ENCODE measurements at places on chromosomes 7 and 10.

GRCh38 chr7:151008511-151009323 lies 15.6 kb downstream of the ATG9B start:
- DNase-seq, result peak; percentile 80

DNA sequence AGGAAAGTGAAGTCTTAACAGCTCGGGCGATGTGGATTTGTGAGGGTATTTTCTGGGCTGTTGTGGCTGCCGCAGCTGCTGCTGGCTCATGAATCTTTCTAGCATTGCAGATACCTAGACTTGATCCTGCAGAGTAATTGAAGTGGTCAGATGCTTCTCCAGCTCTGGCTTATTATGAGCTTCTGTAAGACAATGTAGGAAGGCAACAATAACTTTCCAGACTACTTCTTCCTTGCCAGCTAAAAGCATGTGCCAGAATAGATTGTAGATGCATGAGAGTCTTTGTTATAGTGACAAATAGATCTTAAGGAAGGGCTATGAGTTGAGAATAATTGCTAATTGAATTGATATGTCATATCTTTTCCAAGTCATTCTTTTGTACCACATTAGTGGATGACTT lies 461.4 kb upstream of the POT1 start:
- DNase-seq, result no peak

- no peak for DNase-seq
Measured at GRCh38 chr10:87503401-87503800, 1.3 kb upstream of the MINPP1 start.

GRCh38 chr7:28183627-28184026 lies 3.0 kb upstream of the JAZF1 start:
- no peak for DNase-seq

DNA sequence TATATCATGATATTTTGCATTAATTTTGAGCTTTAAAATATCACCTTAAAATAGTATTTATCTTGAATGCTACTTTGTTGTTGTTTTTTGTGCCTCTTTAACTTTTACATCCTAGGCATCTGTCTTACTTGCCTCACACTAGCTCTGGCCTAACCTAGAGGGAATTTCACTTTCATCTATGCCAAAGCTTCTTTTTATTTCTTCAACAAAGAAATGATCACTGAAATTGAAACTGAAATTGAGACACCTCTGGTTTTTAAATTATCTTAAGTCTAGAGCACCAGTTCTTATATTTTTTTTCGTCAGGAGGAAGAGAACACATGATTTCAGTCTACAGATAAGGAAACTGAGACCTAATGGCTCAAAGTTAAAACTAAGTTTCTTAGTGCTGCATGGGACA lies 3.5 kb upstream of the SCIN start:
- DNase-seq, result no peak

DNA sequence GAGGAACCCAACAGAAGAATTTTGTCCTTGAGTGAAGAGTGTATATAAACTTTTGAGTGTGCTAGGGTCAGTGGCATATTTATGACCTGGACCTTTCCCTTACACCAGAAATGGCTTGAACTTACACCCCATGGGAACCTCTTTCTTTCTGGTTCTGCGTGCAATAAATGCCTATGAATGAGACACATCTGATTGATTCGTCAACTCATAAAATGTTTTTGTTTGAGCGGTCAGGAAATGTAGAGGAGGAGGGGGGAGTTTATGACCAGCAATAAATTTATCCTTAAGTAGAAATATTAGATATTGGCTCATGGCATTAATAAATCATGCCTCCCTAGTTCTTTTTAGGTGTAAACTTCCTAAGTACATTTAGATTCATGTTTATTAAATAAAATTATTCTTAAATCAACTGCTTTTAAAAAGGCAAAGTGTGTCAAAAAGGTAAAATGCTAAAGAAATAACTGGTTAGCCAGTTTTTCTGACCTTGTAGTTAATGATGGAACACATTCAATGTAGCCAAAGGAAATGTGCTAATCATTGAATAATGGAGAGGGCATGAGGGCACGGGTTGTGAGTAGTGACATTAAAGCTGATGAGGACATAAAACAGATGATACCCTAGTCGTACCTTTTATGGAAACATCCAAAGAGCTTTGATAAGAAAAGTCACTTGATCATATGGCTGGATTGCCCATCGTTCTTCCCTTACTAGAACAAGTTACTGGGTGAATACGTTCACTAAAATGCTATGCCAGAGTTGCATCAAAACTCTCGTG lies 13.6 kb upstream of the NUP42 start:
- DNase-seq, result no peak

- peak; percentile 47 for DNase-seq
Measured at GRCh38 chr10:87656431-87657072, 3.1 kb upstream of the PAPSS2 start.

GRCh38 chr10:132836248-132836831 lies 50.4 kb upstream of the NKX6-2 start:
- DNase-seq, result no peak

- no peak for DNase-seq
Measured at GRCh38 chr10:25023278-25023677, 6.9 kb downstream of the THNSL1 start.

GRCh38 chr7:135939261-135939812 lies 37.8 kb downstream of the MTPN start:
- DNase-seq, result no peak

DNA sequence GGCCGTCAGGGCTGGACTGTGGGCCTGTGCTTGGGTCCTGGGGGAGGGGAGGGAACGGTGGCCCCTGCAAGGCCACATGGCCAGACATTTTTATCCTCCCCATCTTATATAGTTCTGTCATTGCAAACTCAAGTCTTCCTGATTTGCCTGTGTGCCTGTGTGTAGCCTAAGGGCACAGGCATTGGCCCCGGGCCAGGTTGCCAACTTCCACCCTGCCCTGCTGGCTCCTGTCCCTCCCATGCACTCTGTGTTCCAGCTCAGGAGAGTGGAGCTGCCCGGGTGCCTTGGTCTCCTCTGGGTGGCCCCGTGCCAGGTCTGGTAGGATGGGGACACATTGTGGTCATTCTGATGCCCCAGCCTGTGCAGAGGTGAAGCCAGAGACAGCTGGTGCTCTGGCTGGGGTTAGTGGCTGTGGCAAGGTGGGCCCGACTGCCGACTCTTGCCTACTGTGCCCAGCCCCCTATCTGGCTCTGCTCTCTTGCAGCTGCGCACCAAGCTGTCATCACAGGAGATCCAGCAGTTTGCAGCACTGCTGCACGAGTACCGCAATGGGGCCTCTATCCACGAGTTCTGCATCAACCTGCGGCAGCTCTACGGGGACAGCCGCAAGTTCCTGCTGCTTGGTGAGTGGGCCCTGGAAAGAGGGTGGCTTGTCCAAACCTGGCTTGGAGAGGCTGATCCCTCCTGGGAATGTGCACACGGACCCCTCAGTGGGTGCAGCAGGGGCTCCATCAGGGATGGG lies 14.8 kb downstream of the NACAD start:
- DNase-seq, result no peak

- no peak for DNase-seq
Measured at GRCh38 chr7:151869109-151869428, 7.8 kb downstream of the PRKAG2 start.

- peak; percentile 5 for DNase-seq
Measured at GRCh38 chr10:92142512-92142911, 148.4 kb downstream of the CPEB3 start.

- DNase-seq, result no peak
Measured at GRCh38 chr10:88313878-88314277, 269.2 kb downstream of the RNLS start.

GRCh38 chr7:1848013-1848640 lies 178.1 kb downstream of the ELFN1 start:
- no peak for DNase-seq

GRCh38 chr7:151274396-151274795 lies 25.9 kb upstream of the SMARCD3 start:
- no peak for DNase-seq

GRCh38 chr7:3795141-3795540 lies 494.1 kb downstream of the SDK1 start:
- no peak for DNase-seq

GRCh38 chr10:129272866-129273650 lies 194.0 kb upstream of the MGMT start:
- no peak for DNase-seq

DNA sequence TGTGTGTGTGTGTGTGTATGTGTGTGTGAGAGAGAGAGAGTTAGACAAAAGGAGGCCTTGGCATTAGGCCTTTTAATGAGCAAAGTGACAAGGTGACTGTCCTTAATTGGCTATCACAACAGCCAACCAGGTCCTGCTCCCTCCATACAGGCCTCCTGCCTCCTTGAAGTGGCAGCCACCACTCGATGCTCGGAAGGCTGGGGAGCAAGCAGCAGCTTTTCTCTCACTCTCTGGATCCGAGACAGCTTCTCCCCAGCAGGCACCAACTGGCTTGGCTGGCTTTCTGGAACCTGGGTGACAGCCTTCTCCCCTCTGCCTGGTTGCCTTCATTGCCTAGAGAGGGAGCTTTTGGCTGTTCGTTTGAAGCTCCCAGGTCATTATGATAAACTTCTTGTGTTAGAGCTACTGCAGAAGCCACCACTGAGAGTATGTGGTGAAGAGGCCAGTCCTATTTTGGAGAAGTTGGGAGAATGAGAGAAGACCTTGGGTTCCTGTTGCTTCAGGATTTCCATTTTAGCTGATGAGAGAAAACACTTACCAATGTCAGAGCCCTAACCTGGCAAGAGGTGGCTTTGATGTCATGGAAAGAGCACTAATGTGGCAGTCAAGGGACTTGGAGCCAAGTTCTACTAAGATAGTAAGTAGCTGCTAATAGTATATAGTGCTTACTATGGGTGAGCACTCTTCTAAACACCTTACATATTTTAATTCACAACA lies 37.6 kb downstream of the RPS24 start:
- no peak for DNase-seq

- no peak for DNase-seq
Measured at GRCh38 chr10:61877887-61878739, 23.4 kb upstream of the ARID5B start.

DNA sequence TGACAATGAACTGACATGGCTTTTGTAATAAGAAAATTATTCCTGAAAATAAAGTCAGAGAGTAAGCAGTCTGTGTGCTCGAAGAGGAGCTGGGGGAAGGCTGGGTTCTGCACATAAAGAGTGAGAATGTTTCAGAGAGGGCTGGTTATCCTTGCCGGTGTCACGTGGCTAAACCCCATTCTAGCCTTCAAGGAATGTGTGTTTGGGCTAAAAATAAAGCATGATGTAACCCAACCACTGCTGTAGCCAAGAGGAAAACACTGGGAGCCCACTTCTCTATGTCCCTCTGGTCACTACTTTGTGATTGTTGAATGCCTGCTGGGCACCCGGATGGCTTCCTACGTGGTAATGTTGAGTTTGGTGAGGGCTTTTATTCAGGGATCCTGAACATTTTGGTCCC lies 23.5 kb downstream of the WDFY4 start:
- no peak for DNase-seq

DNA sequence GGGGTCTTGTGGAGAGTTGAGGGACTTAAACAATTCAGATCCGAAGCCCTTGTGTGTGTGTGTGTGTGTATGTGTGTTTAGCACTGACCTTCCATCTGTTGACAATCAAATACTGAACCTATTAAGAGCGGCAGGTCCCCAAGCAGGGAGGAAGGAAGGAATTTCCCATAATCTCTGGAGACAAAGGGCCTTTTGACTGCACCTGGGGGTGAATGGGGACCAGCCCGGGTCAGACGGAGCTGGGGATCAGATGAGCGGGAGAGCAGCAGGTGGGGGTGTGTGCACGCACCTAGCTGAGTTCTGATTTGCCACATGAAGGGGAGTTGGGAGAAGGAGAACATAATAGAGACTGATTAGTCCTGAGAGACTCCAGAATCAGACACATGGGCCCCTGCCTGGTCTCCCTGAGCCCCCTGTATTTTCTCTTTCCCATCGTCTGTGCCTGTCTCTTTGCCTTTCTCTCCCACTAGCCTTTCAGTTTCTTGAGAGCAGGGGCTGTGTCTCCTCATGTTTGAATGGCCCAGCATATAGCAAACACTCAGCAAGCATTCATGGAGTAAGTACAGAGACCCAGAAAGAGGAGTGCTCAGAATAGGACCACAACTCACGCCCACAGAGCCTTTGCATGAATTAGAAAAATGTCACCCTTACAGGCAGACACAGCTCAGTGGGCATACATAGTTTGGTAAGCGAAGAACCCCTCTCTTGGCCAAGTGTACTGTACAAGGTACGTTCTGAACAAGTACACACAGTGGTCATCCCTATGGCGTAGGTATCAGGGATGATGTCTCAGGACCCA lies 288.3 kb upstream of the HABP2 start:
- DNase-seq, result no peak

DNA sequence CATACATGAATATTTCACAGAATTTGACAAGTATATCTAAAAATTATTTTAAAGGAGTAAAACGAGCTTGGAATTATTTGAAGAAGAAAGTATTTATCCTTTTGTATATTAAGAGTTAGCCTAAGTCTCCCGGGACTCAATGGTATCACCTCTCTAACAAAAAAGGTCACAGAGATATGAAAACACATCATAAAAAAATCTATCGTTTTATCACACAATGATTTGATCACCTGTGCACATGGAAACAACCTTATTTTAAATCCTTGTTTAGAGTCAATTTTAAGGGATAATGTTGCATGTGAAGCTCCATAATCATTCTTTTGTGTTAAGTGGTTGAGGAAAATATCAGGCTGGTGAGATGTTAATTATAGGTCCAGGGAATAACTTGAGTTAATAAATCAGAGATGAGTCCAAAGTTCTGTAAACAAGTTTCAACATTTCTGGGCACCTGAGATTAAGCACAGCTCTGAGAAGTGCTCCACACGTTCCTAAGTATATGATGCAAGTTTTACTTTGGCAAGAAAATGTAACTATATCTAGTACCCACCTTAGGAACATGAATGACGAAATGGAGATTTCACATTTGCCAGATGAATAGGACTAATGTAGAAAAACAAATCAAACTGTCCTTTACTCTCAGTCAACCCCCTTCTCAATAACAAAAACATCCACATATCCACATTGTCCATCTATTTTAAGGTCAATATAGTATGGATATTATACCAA lies 148.5 kb upstream of the AKR1E2 start:
- no peak for DNase-seq

DNA sequence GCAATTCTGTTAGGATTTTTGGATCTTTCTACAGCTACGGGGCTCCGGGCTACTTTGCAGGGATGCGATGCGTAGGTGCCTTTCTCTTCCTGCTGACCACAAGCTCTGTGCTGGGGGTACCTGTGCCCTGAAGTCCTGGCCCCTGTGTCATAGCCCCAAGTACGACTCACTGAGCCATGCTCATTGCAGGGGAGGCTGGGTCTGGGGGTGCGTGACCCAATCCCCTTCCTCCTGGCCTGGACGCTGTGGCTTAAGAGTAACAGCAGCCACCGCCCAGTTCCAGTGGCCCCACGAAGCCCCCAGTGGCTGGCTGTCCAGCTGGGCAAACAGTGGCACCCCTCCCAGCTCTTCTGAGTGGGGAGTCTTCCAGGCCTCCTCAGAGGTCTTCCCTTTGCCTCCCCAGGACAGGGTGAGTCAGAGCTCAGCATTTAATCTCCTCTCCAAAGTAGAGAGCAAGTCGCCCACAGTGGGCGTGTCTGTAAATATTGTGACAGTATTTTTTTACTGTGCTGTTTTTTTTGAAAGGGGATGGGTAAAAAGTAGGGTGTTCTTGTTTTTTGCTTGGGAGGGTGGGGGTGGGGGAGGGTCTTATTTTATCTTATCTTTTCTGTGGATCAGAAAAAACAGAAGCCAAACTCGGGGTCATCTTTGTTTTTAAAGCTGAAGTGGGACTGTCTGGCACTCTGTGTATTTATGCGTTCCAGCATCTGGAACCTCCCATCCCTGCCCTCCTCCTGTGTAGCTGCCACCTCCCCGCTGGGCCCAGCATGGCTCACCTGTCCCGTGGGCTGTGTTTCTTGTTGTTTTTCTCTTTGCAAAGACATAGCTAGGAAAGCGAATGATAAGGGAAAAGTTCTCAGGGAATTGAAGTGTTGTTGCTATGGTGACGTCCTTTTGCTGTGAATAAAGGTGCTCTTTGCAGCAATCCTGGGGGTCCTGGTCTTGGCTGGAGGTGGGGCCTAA lies 8.2 kb downstream of the LFNG start:
- DNase-seq, result no peak
